ENCODE measurements at places on chromosomes 5 and 9.

DNA sequence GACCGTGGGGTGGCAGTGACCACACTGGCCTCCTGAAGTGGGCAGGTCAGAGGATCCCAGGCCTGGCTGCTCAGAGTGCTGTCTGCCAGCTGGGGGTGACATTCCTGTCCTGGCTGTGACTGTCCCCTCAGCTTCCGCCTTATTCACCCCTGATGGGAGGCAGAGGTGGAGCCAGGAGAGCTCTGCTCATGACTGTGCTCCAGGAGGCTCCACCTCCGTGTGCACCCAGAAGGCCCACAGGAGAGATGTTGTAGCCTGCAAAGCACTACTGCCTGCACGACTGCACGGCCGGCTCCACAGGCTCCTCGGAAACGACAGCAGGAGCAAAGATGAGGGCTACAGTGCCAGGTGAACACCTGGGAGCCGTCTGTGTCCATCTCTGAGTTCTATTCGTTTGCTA lies 60.9 kb downstream of the ROPN1L start:
- no peaks in the 10 kb centered on the region for H3K36me3 ChIP-seq
- no peak overlapping the region for H3K4me3 ChIP-seq
- no peaks in the 10 kb centered on the region for H3K27me3 ChIP-seq
- no peaks in the 10 kb centered on the region for H3K4me1 ChIP-seq
- DNase-seq: no peak

DNA sequence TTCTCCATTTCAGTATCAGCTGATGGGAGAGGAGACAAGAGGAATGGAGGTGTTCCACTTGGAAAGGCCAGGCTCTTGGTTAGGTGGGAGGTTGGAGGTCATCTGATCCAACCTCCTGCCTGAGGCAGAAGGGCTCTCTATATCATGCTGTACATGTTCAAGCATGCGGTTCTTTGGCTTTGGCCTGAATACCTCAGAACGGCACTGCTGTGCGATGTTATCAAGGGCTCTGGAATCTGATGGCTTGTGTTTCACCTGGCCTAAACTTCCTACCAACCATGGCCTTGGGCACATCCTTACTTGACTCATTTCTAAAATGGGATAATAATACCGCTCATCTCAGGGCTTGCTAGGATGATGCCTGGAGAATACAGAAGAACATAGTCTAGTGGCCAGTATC lies 90.1 kb upstream of the FAM169A start:
- H3K36me3 ChIP-seq: no peaks in the 10 kb centered on the region
- no peaks in the 10 kb centered on the region for H3K27me3 ChIP-seq
- no peak overlapping the region for H3K27ac ChIP-seq
- DNase-seq: no peak
- no peak overlapping the region for H3K4me3 ChIP-seq

GRCh38 chr9:18124760-18125159 lies 349.2 kb upstream of the ADAMTSL1 start:
- H3K4me1 ChIP-seq: peaks cover 9% of the 10 kb centered on the region
- no peak overlapping the region for H3K27ac ChIP-seq
- no peaks in the 10 kb centered on the region for H3K36me3 ChIP-seq
- H3K27me3 ChIP-seq: no peaks in the 10 kb centered on the region
- DNase-seq: no peak

- no peaks in the 10 kb centered on the region for H3K36me3 ChIP-seq
- DNase-seq: no peak
- no peaks in the 10 kb centered on the region for H3K27me3 ChIP-seq
- no peak overlapping the region for H3K27ac ChIP-seq
- no peaks in the 10 kb centered on the region for H3K4me1 ChIP-seq
- no peak overlapping the region for H3K4me3 ChIP-seq
These were observed 685.1 kb upstream of the DMAC1 start for GRCh38 chr9:8484597-8485191.

GRCh38 chr5:83871533-83872395 lies 151.1 kb upstream of the HAPLN1 start:
- H3K36me3 ChIP-seq: no peaks in the 10 kb centered on the region
- no peak overlapping the region for H3K4me3 ChIP-seq
- no peak overlapping the region for H3K27ac ChIP-seq
- H3K4me1 ChIP-seq: no peaks in the 10 kb centered on the region
- DNase-seq: no peak

Measured in testis (tissue), 5 donors.